ENCODE measurements at places on chromosomes 11 and 22.

GRCh38 chr11:76588455-76589325 lies 81.9 kb downstream of the LRRC32 start:
- DNase-seq, result no peak

DNA sequence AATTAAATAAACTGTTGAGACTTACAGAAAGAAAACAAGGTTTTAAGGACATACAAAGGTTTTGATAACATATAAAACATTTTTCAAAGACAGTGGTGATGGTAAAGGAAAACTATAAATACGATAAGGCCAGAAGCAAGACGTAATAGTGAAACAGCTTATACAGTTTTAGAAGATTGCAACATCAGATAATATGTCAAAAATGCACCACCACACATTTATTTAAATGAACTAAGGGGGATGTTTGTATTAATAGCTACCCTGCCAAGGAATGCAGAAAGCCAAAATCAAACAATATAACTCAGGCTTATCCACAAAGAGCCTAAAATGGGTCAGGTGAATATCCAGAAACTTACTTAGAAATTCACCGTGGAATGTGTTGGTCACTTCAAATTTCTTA lies 981.6 kb upstream of the FAT3 start:
- DNase-seq, result no peak

DNA sequence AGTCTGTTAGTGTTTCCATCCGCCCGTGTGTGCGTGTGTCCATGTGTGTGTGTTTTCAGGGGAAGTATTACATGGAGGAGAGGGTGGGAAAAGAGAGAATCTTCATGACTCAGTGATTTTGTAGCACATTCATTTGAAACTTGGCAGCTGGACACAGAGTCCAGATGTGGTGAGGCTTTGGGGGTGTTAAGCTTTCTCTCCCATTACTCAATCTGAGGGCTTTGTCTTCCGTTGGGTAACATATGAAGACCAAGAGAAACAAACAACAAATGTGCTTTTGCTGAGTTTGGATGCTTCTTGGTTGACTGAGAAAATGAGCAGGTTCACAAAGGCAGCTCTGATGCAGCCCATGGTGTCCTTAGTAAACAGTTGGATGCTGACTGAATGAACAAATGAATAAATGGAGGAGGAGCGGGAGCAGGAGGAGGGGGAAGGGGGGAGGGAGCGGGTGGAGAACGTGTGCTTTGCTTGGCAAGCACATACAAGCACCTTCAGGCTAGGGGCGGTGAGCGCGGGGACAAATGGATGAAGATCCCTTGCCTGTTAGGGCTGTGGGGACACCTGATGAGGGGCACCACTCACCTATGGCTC lies 104.3 kb downstream of the ST3GAL4 start:
- DNase-seq, result no peak

- DNase-seq, result no peak
These were observed 307.7 kb downstream of the BUD13 start for GRCh38 chr11:116465056-116465455.

DNA sequence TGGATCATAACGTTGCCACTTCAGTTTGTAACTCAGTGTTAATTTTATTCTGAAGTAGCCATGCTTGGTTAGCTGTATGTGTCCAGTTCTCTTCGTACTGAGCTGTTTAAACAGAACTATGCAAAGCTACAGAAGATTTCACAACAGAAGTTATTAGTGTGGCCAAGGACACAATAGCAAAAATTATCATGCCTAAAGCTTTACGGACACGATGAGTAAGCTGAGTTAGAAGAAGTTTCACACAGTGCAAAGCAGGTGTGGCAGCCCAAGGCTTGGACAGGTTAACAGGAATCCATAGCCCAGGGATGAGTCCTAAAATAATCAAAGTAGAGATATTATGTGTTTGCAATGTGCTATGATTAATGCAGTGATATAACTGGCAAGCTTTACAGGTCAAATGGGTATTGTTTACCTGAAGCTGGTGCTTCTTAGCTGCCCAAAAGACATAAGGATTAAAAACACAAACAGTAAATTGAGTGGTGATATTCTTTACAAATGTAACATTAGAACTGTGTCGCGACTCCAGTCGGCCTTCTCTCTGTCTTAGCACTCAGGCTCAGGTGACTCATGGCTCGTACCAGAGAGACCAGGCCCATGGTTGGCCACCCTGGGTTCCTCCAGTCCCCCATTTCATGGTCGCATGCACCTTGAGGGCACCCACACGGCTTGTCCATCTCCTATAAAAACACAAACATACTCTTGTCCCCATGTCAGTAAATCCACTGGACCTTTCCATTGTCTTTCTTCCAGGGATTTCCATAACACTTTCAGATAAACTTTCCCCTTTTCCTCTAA lies 35.5 kb upstream of the NCAM1 start:
- no peak for DNase-seq

DNA sequence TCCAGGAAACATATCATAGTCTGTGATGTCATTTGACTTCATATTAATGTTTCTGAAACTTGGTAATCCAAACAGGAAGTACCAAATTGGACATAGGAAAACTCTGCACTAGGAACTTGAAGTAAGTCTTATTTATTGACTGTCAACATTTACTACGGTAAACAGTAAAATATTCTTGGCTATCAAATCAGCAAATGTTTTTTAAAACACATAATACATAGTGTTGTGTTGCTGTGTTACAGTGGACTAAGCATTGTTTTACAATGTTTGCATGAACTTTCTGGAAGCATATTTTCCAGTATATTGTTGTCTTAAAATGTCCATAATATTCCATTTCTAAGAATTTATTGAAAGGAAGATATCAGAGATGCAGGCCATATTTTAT lies 2.8 kb upstream of the OR51E2 start:
- no peak for DNase-seq

DNA sequence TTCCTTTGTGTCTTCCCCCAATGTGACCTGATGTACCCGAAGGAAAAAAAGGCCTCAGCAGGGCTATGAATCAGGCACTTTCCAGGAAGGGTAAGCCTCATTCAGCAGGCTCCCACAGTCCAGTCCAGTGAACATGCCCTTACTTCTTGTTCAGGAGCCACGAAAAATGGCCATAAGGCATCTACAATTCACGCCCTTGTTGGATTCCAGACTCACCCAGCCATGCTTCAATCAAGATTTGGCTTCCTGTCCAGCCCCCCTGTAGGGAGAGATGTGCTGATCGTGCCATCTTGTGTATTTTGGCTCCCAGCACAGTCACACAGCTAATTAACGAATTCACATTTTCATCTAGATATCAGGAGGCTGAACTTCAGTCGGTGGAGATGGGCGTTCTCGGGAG lies 9.9 kb upstream of the KCNJ5 start:
- DNase-seq, result no peak

- DNase-seq, result no peak
These were observed 79.1 kb downstream of the LRRC32 start for GRCh38 chr11:76591416-76591815.

- DNase-seq, result no peak
These were observed 38.0 kb upstream of the CD82 start for GRCh38 chr11:44527476-44527875.

GRCh38 chr11:46801694-46802470 lies 44.2 kb downstream of the CKAP5 start:
- DNase-seq, result no peak

All from H54 (cell line).